ENCODE measurements at places on chromosomes 4 and X. TPM values are rescaled to one million over a fixed set of nuclear protein-coding genes. Genes with fewer than 3 reads are reported as not detected.
A peak's percentile ranks its signal among the peaks of the same experiment; 100 is the strongest.

DNA sequence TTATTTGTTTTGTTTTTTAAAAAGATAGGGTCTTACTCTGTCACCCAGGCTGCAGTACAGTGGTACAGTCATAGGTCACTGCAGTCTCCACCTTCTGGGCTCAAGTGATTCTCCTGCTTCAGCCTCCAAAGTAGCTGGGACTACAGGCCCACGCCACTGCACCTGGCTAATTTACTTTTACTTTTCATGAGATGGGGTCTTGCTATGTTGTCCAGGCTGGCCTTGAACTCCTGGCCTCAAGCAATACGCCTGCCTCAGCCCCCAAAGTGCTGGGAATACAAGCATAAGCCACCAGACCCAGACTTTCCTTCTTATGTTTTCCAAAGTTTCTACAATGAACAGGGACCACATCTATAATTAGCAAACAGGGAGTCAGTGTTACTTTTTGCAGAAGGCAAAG lies 37.9 kb upstream of the MXD4 start:
- DNase-seq = no peak

GRCh38 chr4:8038719-8039251 lies 99.1 kb upstream of the AFAP1 start:
- DNase-seq = no peak

DNA sequence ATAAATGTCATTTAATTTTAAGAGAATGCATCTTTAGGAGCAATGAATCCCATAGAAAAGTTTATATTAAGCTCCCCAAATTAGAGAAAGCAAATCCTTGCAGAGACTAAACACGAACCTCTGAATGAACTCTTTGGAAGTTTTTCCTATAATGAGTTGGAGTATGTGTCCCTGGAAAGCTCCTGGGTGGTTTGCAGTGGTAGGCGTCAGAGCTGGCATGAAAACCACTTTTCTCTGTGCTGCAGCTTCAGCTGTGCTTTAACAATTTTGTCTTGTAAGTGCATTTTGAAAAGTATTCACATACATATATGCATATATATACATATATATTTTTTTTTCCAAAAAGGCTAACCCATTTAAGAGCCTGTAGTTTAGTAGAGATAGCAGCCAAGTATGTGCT lies 148.7 kb upstream of the TBC1D9 start:
- DNase-seq = no peak

CACNA1F gene
- total RNA-seq = 0.84 TPM

ACE2 gene
- not detected for total RNA-seq

NALF2 gene
- total RNA-seq = not detected

RNF128 gene
- total RNA-seq = not detected

DNA sequence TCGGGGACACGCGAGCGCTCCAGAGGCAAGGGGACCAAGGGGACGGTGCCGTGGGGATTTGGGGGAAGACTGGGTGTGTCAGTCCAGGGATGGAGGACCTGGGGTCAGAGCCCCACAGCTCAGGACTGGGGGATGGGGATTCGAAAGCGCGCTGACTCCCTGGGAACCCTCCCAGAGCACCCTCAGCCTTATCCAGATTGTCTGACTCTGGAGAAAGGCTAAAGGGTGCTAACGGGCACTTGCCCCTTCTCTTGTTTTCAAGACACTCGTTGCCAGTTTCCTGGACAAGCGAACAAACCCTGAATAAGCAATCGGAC lies 1.1 kb downstream of the DOCK11 start:
- DNase-seq = no peak

GRCh38 chr4:95472534-95472933 lies 76.2 kb downstream of the UNC5C start:
- DNase-seq = no peak

DNA sequence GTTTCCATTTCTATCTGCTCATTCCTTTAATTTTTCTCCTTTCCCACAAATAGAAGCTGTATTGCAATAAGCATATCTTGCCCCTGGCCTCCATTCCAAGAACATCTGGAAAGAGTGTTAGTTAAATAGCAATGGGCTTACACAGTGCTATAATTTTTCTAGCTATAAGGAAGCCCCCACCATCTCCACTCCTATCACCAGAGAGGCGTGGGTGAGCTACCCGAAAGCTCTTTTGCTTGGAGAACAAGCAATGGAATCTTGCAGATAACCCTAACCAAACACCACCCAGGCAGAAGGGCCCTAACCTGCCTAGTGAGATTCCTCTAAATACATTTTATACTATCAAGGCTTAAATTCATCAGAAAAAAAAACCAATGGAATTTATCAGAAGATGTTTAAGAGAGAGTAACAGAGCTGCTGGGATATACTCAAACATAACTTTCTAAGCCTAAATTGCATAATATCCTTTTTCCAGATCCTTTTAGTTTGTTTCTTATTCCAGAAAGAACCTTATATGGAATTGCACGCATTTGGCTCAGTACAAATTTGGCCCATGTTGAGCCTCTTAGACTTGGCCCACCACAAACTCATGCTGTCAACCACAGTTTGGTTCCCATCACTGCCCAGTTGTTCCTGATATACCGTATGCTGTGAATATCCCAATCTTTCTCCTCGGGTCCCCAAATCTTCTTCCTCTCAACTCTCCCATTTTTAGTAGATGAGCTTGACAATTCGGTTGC lies 91.6 kb upstream of the PLAC1 start:
- DNase-seq = no peak

- DNase-seq = no peak
These were observed 118.7 kb downstream of the ATOH1 start for GRCh38 chr4:93947286-93947685.

- DNase-seq = no peak
These were observed 30.5 kb downstream of the DOCK11 start for GRCh38 chrX:118526149-118526548.

DUX4 gene
- not detected for total RNA-seq

DNA sequence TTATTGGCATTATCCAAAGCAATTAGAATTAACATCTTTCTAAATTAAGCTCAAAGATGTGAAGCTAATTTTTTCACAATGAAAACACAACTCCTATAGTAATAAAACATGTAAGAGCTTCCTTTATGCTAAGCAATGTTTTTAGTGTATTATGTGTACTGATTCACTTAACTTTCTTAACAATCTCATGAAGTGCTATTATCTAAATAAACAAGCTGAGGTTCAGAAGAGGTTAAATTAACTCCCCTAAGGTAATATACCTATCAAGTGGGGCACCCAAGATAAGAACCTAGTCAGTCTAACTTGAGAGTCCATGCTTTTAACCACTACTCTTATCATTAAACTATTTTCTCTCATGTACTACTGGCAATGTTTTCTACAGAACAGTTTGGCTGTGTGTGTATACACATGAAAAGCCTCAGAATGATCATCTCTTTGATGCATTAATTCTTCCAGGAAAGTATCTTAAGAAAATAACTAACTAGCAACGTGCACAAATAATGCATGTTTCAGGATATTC lies 13.6 kb downstream of the G3BP2 start:
- no peak for DNase-seq

GAGE12F gene
- total RNA-seq = not detected

DNA sequence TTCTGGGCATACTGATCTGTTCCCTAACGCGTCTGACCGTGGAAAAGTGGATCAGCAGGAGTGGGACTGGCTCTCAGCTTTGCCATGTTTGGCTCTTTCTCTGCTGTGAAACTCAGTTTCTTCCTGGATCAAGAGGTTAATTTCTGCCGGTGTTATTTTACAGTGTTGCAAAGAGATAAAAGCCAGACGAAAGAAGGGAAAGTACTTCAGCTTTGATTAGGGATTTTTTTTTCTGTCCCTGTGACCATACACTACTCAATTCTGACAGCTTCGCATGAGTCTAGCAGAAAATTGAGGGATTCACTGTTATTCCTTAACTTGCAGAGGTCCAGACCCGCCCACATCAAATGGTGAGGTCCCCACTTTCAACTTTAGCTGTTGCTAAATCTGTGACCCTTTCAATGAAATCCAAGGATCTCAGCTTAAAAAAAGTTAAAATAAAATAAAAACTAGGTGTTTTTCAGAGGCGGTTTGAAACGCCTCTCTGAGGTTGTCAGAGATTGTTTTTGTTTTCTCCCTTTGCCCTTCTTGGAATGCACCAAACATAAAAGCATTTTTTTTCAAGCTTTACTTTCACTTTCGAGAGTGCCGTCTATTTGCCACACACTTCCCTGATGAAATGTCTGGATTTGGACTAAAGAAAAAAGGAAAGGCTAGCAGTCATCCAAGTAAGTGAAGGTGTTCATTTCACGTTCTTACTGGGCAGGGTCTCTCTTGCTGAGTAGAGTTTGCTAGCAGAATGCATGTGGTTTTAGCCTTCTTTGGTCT lies at the start of gene TLR3:
TLR3 (plus strand) TSS at position 576 of the 768 bp plus-strand sequence. CDS start 7,464 bp downstream, outside the sequence.
- peak; percentile 30 for DNase-seq

DNA sequence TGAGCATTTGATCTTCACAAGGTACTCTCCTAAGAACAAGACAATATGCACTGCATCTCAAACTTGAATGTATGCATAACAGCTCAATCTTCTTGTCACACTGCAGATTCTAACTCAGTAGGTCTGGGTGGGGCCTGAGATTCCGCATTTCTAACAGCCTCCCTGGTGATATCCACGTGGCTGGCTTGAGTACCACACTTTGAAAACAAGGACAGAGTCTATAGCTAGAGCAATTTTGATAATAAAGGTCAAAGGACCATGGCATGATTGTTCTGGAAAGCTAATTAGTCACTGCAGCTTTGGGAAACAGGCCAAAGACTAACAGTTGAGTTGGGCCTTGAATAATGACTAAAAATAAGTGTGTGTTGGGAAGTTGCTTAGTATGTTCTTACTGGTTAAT lies 213.3 kb downstream of the GBA3 start:
- DNase-seq = no peak

GRCh38 chr4:157997296-157997695 lies 175.5 kb downstream of the GASK1B start:
- no peak for DNase-seq

S100G gene
- not detected for total RNA-seq

GRCh38 chrX:21907260-21907659 lies 33.2 kb upstream of the SMS start:
- no peak for DNase-seq

- DNase-seq = no peak
These were observed 18.6 kb upstream of the FGF16 start for GRCh38 chrX:77428551-77428950.

GRCh38 chrX:14926471-14926870 lies 53.2 kb downstream of the MOSPD2 start:
- no peak for DNase-seq

DNA sequence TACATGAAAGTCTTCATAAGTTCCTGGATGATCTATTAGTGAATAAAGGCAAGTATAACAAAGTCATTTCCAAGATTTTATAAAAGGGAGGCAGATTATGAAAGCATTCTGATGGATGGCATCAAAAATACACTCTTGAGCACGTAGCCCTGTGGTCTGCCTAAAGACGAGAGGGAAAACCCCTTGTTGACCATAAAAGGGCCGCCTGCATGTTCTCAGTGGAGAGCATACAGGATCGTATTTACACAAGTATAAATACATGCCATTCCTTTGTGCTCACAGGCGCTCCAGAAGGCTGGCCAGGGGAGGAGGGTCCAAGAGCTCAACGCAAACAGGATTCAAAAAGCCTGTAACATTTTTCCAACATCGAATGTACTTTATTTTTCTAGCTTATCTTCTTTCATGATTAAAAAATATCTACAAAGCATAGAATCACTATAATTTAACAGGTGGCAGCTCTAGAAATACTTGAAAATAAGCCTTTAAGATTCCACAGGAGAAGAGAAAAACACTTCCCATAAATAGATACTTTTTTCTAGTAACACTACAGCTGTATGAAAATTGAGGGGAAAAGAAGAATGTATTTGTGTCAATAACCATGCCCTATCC lies 29.6 kb downstream of the PDGFC start:
- DNase-seq = no peak

- DNase-seq = peak; percentile 0
These were observed 162.0 kb upstream of the ATP6AP2 start for GRCh38 chrX:40418813-40419195.

DNA sequence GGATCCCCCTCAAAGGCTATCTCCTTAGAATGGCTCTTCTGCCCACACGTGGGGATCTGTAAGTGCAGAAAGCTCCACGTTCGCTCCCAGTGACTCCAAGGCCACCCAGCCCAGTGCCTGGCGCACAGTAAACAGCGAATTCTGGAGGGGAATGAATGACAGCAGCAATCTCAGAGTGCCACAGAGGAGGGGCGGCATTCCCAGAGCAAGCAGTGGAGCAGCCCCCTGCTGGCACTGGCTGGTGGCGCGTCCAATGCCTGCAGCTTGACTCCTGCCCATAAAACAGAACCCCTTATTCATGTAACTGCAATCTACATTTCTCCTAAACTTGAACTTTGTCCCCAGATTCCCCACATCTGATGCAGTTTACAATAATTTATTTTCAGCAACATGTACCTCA lies 6.9 kb upstream of the HELT start:
- DNase-seq = no peak

GABRE gene
- total RNA-seq = not detected

NXT2 gene
- 4.6 TPM for total RNA-seq

GRCh38 chr4:83138946-83139345 lies 24.4 kb upstream of the PLAC8 start:
- DNase-seq = peak; percentile 17

DNA sequence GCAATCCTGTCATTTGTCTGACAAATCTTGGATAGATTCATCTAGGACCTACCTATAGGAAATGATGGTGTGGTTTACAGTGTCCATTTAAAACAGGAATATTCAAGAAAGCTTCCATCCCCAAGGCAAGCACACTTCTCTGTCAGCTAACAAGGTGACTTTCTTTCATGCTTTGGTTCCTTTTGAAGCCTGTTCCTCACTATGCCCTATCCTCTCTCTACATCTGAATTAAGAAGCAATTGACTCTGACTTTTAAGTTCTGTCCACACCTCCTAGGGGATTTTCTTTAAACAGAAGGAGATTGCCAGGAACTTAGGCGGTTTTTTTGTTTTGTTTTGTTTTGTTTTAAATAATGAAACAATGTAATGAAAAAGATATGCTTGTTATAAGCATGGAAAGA lies 1181.4 kb upstream of the TENM3 start:
- no peak for DNase-seq

PLAC1 gene
- not detected for total RNA-seq

GRCh38 chr4:32748498-32748897 lies 2028.3 kb downstream of the PCDH7 start:
- DNase-seq = no peak

GRCh38 chr4:185018834-185019455 lies 655 bp downstream of the HELT start:
- DNase-seq = no peak

GRCh38 chr4:1216869-1217294 lies 32.0 kb downstream of the CTBP1 start:
- peak; percentile 81 for DNase-seq

DNA sequence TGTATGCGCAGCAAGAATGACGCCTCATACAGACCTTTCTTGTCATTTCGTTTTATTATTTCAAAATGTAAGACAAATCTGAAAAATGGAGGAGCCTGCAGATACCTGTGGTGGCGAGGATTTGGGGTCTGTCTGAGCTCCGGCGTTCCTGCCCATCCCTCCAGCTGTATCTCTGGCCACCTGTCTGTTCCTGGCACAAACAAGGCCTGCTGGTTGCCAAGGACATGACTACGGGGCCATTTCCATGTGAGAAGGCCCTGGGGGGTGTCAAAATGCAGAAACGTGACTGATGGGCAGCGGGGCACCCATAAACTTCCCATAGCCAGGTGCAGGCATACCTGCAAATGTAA lies 591 bp upstream of the TSPAN7 start:
- DNase-seq = no peak

Measured in CD8-positive, alpha-beta T cell (primary cell).